ENCODE measurements at places on chromosomes 11 and 22.
A peak's percentile ranks its signal among the peaks of the same experiment; 100 is the strongest.

DNA sequence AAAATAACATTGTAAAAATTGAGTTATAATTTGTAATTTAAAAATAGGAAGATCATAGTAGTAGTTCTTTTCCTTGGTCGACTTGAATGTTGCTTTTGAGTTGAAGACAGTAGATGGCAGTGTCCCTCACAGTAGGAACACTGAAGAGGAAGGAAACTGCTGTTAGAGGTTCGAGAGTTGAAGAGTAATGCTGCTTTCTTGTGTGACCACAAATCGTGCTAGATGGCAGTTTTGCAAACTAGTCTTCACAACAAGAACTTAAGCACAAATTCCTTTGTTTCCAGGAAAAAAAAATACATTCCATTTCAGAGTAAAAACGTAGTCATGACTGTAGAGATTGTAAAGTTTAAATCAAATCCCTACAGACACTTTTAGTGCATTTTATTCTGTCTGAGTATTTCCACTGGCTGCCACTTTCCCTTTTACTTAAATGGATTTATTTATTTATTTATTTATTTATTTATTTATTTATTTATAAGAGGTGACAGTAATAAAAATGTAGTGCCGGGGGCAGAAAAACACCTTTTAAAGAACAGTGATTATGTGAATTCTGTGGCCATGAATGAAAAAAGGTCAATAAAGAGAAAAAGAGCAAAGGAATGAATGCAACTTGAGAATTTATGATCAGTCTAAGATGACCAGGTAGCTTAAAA is 54.6 kb downstream of the SPECC1L start:
- DNase-seq: peak; percentile 42

GRCh38 chr11:15816260-15816871 is 540.0 kb downstream of the SOX6 start:
- DNase-seq: no peak

- DNase-seq: no peak
Measured at GRCh38 chr11:72740060-72740424, 12.2 kb downstream of the ARAP1 start.

GRCh38 chr11:122521626-122522025 is 133.9 kb upstream of the UBASH3B start:
- DNase-seq: no peak

- no peak for DNase-seq
Measured at GRCh38 chr11:47987781-47988180, 7.4 kb downstream of the PTPRJ start.

GRCh38 chr11:3139086-3139440 is 26.0 kb downstream of the OSBPL5 start:
- DNase-seq: no peak

GRCh38 chr11:79663017-79663416 is 222.2 kb upstream of the TENM4 start:
- DNase-seq: peak; percentile 82

- DNase-seq: no peak
Measured at GRCh38 chr11:2553886-2554285, 109.1 kb downstream of the KCNQ1 start.

DNA sequence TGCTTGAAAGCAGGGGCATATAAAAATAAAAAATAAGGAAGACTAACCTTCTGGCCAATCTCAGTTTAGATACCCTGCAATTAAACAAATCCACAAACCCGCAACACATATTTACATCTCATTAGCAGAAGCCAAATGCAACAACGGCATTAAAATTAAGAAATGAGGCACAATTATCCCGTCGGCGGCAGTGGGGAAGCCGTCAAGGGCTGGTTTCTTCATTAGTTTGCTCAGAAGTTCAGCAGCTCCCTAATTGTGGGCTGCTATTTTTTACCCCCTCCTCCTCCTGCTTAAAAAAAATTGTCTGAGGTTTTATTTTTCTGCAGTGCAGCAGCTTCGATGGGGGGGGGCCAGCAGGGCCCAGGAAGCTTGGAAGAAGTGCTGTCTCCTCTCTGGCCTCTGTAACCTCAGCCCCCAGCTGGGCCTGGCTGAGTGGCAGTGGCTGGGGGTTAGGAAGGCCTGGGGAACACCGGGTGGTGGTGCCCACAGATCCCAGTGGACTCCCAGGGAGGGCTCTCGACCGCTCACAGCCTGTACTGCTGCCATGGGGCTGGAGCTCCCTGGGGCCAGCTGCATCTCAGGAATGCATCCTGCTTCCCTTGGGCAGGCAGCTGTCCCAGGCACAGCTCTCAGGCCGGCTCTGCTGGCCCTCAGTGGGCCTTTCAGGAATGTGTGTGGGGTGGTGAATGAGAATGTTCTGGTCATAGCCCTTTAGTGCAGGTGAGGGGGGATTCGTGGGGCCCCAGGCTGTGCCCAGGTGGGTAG is 148.7 kb upstream of the B3GAT1 start:
- no peak for DNase-seq

DNA sequence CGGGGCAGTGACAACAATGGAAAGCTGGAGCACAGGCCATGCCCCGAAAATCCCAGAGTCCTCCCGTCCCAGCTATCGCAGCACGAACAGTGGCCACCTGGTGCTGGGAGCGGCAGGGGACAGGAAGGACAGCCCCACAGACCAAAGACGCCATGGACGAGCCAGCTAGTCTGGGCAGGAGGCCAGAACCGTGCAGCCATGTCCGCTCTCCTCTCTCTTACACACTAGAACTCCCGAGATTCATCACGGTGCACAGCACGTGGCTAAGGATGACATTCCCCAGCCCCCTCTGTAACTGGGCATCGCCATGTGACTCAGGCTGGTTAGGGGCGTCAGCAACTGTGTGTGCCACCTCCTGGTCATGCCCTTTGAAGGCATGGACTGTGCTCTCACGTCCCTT is 4.6 kb downstream of the CDPF1 start:
- no peak for DNase-seq

DNA sequence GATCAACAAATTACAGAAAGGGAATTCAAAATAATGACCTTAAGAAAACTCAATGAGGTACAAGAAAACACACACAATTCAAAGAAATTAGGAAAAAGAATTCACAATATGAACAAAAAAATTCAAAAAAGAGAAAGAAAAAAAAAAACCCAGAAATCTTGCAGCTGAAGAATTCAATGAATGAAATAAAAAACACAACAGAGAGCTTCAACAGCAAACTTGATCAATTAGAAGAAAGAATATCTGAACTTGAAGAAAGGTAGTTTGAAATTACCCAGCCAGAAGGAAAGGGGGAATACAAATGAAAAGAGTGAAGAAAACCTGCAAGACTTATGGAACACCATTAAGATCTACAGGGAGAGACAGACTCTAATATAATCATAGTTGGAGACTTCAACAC is 52.8 kb downstream of the USP35 start:
- DNase-seq: no peak

- no peak for DNase-seq
Measured at GRCh38 chr11:118170882-118171268, 5.6 kb downstream of the SCN2B start.

DNA sequence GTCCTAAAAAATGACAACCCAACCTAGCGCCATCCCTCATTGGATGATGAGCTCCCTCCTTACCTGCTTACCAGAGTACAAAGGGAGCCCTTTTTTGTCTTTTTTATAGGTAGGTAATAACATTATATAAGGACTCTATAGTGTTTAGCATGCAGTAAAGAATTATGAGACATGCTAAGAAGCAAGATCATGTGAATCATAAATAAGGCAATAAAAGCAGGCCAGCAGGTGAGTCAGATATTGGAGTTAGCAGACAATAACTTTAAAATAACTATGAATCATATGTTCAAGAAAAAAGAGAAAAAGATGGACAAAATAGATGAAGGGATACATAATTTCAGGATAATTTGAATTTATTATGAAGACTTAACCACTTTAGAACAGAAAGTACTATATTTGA is 81.5 kb downstream of the GRK3 start:
- no peak for DNase-seq

DNA sequence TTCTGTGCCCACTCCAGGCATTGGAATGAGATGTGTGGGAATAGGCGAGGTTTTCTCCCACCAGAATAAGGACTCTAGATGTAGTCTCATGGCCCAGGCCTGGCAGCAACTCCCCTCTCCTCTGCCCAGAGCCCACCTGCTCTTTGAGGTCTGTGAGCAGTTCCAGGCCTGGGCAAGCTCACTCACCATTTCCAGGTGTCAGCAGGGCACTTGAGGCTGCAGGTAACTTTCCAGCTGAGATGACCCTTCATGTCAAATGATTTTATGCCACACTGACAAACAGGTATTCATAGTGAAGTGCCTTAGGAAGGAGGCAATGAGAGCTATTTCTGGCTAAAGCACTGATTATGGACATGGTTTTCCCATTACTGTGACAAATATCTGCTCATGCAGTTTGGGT is 123.3 kb upstream of the CCDC90B start:
- no peak for DNase-seq

GRCh38 chr22:48642550-48642949 is 1185.1 kb downstream of the BRD1 start:
- DNase-seq: no peak

GRCh38 chr11:94295534-94295933 is 8.8 kb upstream of the IZUMO1R start:
- no peak for DNase-seq

GRCh38 chr22:46763051-46763705 is 728 bp downstream of the TBC1D22A start:
- no peak for DNase-seq

DNA sequence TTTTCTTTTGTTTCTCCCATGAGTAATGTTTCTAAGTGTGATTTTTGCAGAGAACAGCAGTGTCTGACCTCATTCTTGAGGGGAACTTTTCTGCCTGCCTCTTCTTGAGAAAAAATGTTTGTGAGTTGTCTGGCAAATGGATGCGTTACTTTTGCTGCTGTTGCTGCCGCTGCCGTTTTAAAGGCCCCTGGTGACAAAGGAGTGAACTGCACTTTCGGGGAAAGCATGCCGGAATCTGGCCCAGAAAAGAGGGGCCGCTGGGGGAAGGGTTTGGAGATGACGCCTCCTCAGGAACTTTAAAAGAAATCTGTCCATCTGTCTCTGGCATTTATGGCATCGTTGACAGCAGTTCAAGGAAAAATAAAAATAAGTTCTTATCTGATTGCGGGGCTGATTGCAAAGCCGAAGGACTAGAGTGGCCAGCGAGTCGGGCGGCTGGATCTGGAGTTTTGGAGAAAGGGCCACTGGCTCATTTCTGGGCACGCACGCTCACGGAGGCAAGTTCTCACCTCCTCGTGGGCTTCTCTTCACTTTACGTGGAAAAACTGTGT is 16.5 kb downstream of the ZBTB16 start:
- peak; percentile 28 for DNase-seq

- DNase-seq: no peak
Measured at GRCh38 chr11:86062719-86063118, 6.2 kb downstream of the PICALM start.

DNA sequence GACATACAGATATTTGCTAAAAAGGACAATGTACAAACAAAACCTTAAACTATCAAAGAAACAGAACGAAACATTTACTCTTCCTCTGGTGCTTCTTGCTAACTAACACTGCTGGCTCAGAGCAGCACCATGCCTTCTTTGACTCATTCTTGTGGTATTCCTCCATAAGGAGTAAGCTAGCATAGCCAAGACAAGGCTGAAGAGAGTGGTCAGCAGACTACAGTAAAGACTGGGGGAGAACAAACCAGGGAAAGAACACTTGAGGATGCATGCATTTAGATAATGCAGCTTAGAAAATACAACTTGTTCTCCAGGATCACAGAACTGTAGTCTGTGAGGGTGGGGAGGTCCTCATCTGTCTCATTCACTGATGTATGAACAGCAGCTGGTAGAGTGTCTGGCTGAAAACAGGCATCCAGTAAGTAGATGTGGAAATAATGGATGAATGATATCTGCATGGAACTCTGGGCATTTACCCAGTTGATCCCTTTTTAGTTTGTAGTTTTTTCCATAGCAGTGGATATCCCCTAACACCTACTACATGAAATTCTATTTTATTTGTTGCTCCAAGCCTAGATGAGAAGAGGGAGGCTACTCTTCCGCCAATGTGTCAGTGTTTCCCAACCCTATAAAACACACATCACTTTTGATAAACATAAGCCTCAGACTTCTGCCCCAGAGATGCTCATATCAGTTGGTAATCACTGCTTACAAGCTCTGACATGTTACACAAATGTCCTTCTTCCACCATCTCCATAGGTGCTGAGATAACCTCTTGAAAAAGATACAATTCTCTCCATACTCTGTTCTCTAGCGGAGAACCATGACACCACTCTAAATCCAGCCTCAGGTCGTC is 7.3 kb downstream of the SNX19 start:
- DNase-seq: no peak

DNA sequence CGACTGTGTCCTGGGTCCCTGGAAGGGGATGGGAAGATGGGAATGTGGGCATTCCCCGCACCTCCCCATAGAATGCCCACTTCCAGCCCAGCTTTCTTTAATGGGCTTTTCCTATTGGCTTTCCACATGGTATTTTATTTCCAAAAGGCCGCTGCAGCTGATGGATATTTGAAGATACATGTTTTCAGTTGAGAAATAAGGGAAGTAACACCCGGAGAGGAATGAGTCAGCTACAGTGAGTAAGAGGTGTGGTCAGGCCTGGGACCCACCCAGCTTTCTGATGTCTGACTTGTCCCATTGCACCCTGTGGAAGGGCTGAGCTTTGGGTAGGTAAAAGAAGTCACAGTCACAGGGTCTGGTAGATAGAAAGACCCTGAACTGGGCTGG is 476.9 kb downstream of the MIAT start:
- no peak for DNase-seq

Data from NCI-H82 (cell line).